ENCODE measurements at places on chromosomes 12 and 14.

GRCh38 chr14:104101651-104102281 is 16.3 kb downstream of the ASPG start:
- DNase-seq, result no peak

- no peak for DNase-seq
These were observed 258.6 kb downstream of the ADAMTS20 start for GRCh38 chr12:43293396-43293795.

DNA sequence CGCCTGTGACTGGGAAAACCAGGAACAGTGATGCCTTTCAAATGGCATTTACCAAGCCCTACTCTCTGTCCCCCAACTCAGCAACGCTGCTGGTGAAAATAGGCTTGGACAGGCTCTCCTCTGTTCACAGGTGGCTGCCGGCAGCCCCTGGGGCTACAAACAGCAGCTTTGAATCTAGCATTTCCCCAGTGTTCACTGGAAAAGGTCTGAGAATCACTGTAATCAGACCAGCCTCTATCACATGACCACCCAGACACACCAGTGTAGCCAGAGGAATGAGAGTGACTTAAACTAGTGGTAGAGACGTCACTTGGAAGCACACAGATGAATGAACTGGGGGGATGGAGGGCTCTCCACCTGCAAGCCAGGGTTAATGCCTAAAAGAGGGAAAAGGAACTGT is 151.8 kb downstream of the FOXN3 start:
- no peak for DNase-seq

GRCh38 chr12:18982226-18982949 is 147.1 kb upstream of the PLEKHA5 start:
- no peak for DNase-seq

- no peak for DNase-seq
These were observed 13.0 kb downstream of the MVK start for GRCh38 chr12:109586385-109587296.

DNA sequence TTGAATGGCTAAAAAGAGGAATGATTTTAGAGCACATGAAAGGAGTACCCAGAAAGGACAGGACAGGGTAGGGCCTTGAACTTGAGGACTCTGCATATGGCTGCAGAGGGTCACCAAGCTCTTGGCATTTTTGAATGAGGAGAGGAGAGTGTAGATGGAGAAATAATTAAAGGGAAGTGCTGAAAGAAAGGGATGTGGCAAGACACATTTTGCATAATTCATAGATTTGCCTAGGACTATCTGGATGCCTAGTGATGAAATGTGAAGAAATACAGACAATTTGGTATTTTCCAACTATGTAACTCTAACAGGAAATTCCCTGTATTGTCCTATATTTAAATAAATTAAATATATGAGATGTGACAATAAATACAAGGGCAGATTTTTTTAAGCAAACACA is 27.5 kb upstream of the MDM1 start:
- DNase-seq, result no peak

- DNase-seq, result no peak
These were observed 94.0 kb downstream of the NTF3 start for GRCh38 chr12:5525783-5526367.

DNA sequence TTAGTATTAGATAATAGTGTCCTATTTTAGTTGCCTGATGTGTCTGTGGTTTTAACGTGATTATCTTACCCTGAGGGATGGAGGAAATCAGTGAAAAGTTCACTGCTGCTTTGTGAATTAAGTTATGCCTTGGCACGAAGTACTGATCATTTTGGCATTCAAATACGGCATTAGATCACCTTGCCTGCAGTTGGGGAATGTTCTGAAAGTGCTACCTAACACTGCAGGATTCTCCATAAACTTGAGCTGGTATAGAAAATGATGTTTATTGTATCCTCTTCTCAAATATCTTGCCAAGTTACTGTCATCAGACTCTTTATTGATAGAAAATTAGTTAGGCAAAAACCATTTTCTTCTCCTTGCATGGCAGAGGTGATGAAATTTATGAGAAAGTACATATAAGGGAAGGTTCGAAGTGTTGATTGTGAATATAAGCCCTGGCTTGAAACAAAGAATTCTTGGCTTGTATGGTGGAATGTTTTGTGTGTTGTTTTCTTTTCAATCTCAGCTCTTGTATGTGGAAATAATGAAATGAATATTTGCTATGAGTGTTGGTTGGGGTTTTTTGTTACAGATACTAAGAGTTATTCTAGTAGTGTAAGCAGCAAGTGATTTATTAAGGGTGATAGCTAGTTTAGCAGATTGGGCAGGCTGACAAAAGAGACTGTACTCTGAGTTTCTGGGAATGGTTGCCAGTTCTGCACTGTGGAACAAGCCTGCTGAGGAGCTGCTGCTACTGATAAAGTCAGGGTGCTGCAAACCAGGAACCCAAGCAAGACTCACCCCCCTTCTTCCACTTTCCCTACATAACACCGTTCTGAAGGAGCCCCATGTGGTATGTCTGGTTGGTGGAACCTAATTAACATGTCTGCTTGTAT is 448.3 kb downstream of the PCNX1 start:
- no peak for DNase-seq

GRCh38 chr14:23125933-23126524 is 7.0 kb upstream of the CEBPE start:
- DNase-seq, result no peak

- no peak for DNase-seq
These were observed 363.9 kb downstream of the BCL11B start for GRCh38 chr14:98908050-98908449.
